ENCODE measurements at places on chromosomes 3 and 15.

- DNase-seq = no peak
These were observed 34.6 kb downstream of the NR2E3 start for GRCh38 chr15:71844916-71845315.

- DNase-seq = no peak
These were observed 28.5 kb downstream of the RBPMS2 start for GRCh38 chr15:64746921-64747320.

DNA sequence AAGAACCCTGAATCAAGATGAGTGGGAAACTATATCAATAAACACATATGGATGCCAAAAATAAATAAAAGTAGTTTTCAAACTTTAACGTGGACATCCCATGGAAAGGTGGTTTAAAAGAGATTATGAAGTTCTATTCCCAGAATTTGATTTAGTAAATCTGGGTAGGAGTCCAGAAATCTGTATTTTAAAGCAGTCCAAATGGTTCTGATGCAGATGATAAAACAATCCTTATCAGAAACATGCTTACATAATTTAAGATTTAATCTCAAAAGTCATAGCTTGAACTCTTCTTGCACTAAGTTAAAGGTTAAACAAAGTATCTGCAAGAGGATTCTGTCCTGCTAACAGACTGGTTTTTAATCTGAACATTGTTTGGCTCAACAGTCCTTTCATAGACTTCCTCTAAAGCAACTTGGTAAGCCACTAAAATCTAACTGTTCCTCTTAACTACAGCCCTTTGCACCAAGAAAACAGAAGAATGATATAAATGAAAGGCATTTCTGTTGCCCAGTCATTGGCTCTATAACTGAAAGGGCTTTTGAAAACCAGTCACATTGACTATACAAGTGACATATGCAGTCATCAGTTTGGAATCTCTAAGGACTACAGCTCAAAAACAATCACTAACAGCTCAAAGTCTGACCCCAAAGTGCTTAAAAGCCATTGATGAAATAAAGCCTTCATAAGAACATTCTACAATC, 23.4 kb upstream of the MAP4 start:
- DNase-seq = no peak

- DNase-seq = no peak
These were observed 324.9 kb upstream of the COL8A1 start for GRCh38 chr3:99313485-99313884.

DNA sequence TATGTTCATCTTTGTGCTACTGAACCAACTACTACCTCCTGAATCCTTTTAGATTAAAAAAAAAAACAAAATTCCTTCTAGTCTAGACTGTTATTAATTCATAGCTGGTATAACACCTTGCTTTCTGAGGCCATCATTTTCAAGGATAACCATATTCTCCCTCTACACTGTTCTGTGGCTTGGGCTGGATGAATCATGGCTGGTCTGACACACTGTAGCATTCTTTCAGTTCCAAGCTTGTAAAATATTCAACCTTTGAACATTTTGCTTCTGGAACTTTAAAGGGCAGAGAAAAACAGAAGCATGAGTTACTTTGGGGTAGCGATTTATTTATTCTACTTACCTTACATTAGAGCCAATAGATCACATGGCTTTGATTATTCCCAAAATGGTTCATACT, 7.6 kb downstream of the HSPBAP1 start:
- no peak for DNase-seq

DNA sequence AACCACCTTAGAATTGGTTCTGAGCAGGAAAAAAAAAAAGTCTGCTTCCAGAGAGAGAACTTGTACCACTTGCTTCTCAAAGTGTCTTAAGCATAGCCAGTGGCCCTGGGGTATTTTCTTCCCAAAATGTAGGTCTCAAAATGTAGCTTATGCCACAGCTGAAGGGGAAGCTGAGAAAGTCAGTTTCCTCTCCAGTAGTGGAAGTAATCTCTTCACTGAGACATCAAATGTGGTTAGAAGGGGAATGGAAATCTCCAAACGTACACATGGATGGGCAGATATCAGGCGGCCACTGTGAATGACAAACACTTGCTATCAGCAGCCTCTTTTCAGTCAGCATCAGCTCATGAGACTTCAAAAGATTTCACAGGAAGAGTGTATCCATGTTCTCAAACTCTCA, 841.2 kb downstream of the TUSC7 start:
- DNase-seq = no peak

DNA sequence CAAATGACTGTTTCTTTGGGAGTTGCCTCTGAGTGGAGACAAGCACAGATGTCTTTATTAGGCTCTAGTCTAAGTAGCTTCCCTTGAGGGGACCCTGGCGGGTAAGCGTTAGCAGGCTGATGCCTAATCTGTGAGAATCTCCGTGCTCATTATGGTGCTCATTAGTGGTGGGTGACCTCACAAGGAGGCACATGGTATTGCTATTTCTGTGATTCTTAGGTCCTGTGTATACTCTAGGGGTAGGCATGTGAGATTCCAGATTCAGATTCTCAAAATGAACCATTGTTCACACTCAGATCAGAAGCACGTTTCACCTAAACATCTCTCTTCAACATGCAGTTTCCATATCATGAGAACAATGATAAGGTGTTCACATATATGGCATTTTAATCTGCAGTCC, 809.7 kb downstream of the NR2F2 start:
- no peak for DNase-seq

DNA sequence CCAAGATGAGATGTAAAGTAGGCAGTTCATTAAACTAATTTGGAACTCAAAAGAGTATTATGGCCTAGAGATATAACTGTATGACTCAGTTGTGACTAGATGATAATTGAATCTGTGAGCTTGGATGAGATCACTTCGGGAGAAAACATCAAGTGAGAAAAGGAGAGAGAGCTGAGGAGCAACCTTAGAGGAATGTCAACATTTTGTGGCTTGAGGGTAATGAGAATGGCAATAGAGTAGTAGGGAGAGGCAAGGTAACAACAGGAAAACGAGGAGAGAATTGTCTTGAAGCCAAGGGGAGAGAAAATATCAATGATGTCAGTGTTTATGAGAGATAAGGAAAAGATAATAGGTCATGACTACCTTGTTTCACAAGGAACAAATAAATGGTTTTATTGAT, 580.2 kb downstream of the NLGN1 start:
- DNase-seq = no peak

GRCh38 chr3:106332884-106333283, 464.1 kb upstream of the CBLB start:
- DNase-seq = no peak

GRCh38 chr3:131847966-131848510, 186.8 kb downstream of the CPNE4 start:
- no peak for DNase-seq

GRCh38 chr3:188270423-188270972, 116.5 kb downstream of the LPP start:
- DNase-seq = no peak

- DNase-seq = no peak
These were observed 264.4 kb upstream of the VEPH1 start for GRCh38 chr3:157767607-157768006.

DNA sequence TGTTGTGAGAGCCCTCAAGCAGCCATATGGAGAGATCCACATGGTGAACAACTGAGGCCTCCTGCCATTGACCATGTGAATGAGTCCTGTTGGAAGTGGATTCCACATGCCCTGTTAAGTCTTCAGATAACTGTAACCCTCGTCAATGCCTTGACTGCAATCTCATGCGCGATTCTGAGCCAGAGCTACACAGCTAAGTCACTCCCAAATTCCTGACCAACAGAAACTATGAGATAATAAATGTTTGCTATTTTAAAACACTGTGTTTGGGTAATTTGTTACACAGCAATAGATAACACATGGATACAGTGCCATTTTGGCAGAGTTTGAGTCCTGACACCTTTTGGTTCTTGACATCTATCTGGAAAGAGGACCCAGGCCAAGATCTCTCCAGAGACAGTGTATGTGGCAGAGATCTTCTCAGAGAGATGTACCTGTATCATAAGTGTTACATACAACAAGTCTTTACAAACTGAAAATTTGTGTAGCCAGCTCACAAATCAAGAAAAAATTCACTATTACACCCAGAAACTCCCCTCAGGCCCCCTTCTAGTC, 34.5 kb upstream of the BNC1 start:
- DNase-seq = no peak

GRCh38 chr15:67865766-67866165, 25.9 kb upstream of the RNU6-1 start:
- no peak for DNase-seq

DNA sequence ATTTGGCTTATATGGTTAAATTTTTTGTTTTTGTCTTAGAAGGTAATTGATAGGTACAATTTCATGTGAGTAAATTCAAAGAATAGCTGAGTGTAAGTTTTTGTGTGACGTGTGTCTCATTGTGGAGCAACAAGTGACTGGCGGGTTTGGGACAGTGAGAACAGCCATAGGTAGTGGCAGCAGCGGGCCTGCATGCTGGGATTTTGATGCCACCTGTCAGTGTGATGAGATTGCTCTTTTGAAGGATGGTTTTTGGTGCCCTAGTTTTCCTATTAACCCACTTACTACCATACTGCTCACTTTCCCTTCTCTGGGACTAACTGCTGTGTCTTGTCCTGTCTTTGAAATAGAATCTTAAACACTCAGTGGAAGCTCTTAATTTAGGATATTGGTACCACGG, 522.6 kb downstream of the NAALADL2 start:
- no peak for DNase-seq

DNA sequence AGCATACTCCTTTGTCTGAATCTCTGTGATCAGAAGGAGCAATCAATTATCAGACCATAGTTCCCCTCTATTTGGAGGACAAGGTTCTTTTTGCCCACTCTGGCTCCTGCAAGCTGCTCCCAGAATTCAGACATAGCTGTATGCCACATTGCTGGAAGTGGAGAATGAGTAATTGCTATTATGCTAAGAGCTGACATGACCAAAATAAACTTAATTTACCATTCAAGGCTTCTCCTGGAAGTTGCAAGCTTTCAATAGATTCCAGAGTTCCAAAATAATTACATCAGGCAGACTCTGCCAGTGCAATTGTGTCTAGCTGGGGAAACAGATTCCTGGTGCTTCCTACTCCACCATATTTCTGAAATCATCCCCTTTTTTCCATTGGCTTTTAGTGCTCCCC, 7.6 kb upstream of the DRD3 start:
- no peak for DNase-seq

DNA sequence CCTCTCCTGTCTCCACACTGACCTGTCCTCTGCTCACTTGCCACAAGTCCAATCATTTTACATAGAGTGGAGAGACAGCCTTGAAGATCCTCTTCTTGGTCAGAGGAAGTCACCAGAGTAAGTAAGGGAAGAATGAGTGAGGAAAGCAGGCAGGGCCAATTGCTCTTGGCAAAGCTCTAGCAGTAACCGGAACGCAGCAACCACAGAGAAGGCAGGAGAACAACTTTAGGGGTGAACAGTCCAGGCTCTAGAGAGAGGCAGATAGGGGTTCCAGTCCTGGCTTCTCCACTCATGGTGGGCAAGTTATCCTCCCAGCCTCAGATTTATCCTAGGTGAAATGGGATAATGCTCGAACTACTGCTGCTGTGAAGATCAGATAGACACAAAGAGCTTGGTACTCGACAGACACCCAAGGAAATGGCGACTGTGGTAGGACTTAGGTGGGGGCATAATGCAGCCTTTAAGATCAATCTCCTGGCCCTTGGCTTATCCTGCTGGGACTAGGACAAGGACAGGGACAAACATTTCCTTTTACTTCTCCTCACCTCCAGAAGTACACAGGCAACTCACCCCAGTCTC, 1.2 kb upstream of the ADAMTSL3 start:
- no peak for DNase-seq

Measured in thyroid gland (tissue), 4 donors.